ENCODE measurements at places on chromosomes 7 and 10. TPM values are rescaled to one million over a fixed set of nuclear protein-coding genes. Genes with fewer than 3 reads are reported as not detected.

Gene CPA4
- polyA plus RNA-seq = not detected

DNA sequence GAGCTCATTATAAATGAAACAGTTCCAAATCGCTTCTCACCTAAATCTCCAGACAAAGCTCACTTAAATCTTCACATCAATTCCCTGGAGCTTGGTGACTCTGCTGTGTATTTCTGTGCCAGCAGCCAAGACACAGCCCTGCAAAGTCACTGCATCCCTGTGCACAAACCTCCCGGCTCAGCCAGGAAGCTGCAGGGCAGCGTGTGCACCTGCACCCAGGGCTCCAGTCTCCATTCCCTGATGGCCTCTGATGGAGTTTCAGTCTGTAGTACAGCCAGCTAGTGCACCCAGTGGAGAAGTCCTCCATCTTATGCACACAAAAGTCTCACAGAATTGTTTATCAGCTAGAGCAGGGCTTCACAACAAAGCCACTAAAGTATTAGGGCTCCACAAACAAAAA lies 51.1 kb upstream of the PRSS58 start:
- no peaks in the 10 kb centered on the region for H3K27me3 ChIP-seq
- H3K36me3 ChIP-seq = no peaks in the 10 kb centered on the region
- H3K4me1 ChIP-seq = no peaks in the 10 kb centered on the region
- DNase-seq = no peak

Gene CACNA2D1
- polyA plus RNA-seq = 3.5 TPM

GRCh38 chr7:28853834-28854749 lies 104.0 kb downstream of the TRIL start:
- no peaks in the 10 kb centered on the region for H3K36me3 ChIP-seq
- H3K4me1 ChIP-seq = no peaks in the 10 kb centered on the region
- H3K4me3 ChIP-seq = peak overlapping the region; percentile 42
- peak; percentile 88 for DNase-seq
- no peaks in the 10 kb centered on the region for H3K27me3 ChIP-seq

- H3K4me1 ChIP-seq = peaks cover 8% of the 10 kb centered on the region
- peak; percentile 62 for DNase-seq
Measured at GRCh38 chr7:29091715-29092114, 54.6 kb downstream of the CPVL start.

DNA sequence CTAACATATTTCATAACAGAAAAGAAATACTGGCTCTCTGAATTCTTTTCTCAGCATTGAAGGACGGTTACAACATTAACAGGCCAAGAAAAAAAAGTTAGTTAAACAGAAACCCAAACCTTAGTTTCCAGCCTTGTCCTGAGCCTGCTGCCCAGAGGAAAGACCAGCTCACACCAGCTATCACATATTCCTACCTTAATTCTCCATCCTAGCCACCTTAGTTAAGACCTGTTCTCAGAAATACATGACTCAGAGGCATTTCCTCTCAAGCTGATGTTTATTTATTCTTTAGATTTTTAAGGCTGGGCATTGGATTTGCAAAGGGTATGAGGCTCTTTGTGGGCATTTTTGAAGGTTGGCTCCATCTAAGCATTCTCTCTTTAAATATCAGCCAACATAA lies 34.3 kb upstream of the ADAM12 start:
- H3K27ac ChIP-seq = no peak overlapping the region
- no peak overlapping the region for H3K4me3 ChIP-seq
- H3K36me3 ChIP-seq = no peaks in the 10 kb centered on the region
- H3K4me1 ChIP-seq = peaks cover 2% of the 10 kb centered on the region

GRCh38 chr7:19470031-19470430 lies 238.8 kb downstream of the POLR1F start:
- no peaks in the 10 kb centered on the region for H3K36me3 ChIP-seq
- H3K27ac ChIP-seq = no peak overlapping the region
- no peak overlapping the region for H3K4me3 ChIP-seq
- peak; percentile 61 for DNase-seq
- H3K4me1 ChIP-seq = no peaks in the 10 kb centered on the region

DNA sequence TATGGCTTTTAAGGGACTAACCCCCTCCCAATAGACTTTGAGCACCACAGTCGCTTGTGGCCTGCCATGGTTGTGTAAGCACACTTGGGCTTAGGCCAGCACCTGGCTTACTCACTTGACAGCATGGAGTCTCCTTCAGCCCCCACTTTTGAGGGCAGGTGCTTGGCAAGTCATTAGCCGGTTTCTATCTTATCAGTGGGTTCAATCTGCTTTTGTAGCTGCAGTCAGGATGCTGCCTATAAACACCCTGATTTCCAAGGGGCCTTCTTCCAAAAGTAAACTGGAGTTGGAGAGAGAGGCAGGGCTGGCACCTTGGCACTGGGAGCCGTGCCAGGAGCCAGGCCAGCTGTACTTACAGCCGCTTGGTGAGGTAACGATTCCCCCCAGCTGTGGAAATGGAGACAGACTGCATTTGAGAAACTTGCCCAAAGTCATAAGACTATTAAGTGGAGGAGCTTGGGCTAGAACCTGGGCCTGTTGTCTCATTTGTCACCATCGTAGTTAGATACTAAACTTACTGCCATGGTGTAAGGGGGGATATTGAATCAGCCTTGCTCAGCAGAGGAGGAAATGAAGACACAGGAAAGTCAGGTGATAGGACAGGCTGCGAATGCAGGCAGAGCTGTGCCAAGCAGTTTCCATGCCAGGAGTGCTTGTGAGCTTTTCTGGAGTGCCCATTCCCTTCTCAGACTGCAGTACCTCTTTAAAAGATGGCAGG lies 92.2 kb upstream of the EFCAB10 start:
- no peaks in the 10 kb centered on the region for H3K27me3 ChIP-seq
- no peaks in the 10 kb centered on the region for H3K36me3 ChIP-seq
- H3K4me3 ChIP-seq = peak overlapping the region; percentile 4
- H3K27ac ChIP-seq = peak overlapping the region; percentile 20

- peak overlapping the region; percentile 94 for H3K4me3 ChIP-seq
- no peaks in the 10 kb centered on the region for H3K36me3 ChIP-seq
- H3K27ac ChIP-seq = peak overlapping the region; percentile 86
- DNase-seq = peak; percentile 77
Measured at GRCh38 chr7:138460649-138461607, 869 bp downstream of the TRIM24 start.

GRCh38 chr10:122308417-122309141 lies 37.5 kb downstream of the BTBD16 start:
- H3K4me3 ChIP-seq = no peak overlapping the region
- H3K27me3 ChIP-seq = no peaks in the 10 kb centered on the region
- no peak for DNase-seq
- H3K4me1 ChIP-seq = peaks cover 8% of the 10 kb centered on the region
- H3K36me3 ChIP-seq = no peaks in the 10 kb centered on the region

- peak; percentile 90 for DNase-seq
- H3K36me3 ChIP-seq = no peaks in the 10 kb centered on the region
- peaks cover 13% of the 10 kb centered on the region for H3K4me1 ChIP-seq
- peak within 1 kb of the TSS; percentile 84 for H3K4me3 ChIP-seq
- H3K27me3 ChIP-seq = no peaks in the 10 kb centered on the region
- H3K27ac ChIP-seq = peak within 1 kb of the TSS; percentile 90
Measured at GRCh38 chr7:148698397-148699023, at the start of gene CUL1. TSS of gene CUL1 (plus strand) at chr7:148698903. CDS start at chr7:148730123, 31,220 bp downstream.

GRCh38 chr7:45670227-45670626 lies 96.1 kb downstream of the ADCY1 start:
- no peak overlapping the region for H3K4me3 ChIP-seq
- no peak for DNase-seq
- H3K27me3 ChIP-seq = no peaks in the 10 kb centered on the region
- no peaks in the 10 kb centered on the region for H3K36me3 ChIP-seq
- H3K27ac ChIP-seq = no peak overlapping the region
- no peaks in the 10 kb centered on the region for H3K4me1 ChIP-seq

Gene PITX3
- polyA plus RNA-seq = 0.39 TPM

Gene HOGA1
- 100 TPM for polyA plus RNA-seq

DNA sequence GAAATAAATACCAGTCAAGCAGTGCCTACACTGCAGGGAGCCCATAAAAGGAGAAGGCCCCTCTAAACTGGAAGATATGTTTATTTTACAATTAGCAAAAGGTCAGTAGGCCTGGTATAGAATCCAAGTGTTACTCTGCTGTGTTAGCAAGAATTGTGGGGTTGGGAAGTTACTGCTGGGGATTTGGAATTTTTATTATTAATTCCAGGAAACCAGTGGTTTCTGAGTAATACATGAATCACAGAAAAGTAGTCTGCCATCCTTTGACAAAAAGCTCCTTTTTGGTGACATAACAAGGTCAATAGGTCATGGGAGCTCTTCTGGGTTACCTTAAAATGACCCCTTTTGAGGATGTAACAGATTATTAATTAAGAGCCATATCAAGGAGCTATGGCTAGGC lies 67.4 kb downstream of the ZNF92 start:
- no peaks in the 10 kb centered on the region for H3K27me3 ChIP-seq
- no peak for DNase-seq
- H3K4me3 ChIP-seq = no peak overlapping the region

GRCh38 chr7:50663396-50664102 lies 98.3 kb upstream of the DDC start:
- no peak overlapping the region for H3K4me3 ChIP-seq
- H3K4me1 ChIP-seq = no peaks in the 10 kb centered on the region
- no peak overlapping the region for H3K27ac ChIP-seq
- DNase-seq = no peak
- peaks cover 7% of the 10 kb centered on the region for H3K36me3 ChIP-seq
- no peaks in the 10 kb centered on the region for H3K27me3 ChIP-seq

GRCh38 chr7:111718886-111719285 lies 156.6 kb upstream of the IMMP2L start:
- no peak overlapping the region for H3K4me3 ChIP-seq
- H3K4me1 ChIP-seq = no peaks in the 10 kb centered on the region
- no peak for DNase-seq
- no peaks in the 10 kb centered on the region for H3K27me3 ChIP-seq

DNA sequence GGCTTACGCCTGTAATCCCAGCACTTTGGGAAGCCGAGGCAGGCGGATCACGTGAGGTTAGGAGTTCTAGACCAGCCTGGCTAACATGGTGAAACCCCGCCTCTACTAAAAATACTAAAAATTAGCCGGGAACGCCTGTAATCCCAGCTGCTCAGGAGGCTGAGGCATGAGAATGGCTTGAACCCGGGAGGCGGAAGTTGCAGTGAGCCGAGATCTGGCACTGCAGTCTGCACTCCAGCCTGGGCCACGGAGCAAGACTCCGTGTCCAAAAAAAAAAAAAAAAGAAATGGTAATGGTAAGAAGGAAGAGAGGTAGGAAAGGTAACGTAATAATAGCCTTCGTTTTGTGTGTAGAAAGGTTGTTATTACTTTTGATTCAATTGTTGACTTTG lies 1.2 kb downstream of the HSPA14 start:
- H3K27ac ChIP-seq = no peak overlapping the region
- peaks cover 12% of the 10 kb centered on the region for H3K4me1 ChIP-seq
- peak overlapping the region; percentile 87 for H3K4me3 ChIP-seq
- H3K27me3 ChIP-seq = no peaks in the 10 kb centered on the region
- H3K36me3 ChIP-seq = peaks cover 7% of the 10 kb centered on the region

Gene BMS1
- 6.0 TPM for polyA plus RNA-seq

- H3K27me3 ChIP-seq = no peaks in the 10 kb centered on the region
- no peaks in the 10 kb centered on the region for H3K4me1 ChIP-seq
- DNase-seq = no peak
- no peak overlapping the region for H3K4me3 ChIP-seq
Measured at GRCh38 chr7:106626376-106627164, 34.4 kb downstream of the CCDC71L start.

Gene LMBR1
- 19.6 TPM for polyA plus RNA-seq

DNA sequence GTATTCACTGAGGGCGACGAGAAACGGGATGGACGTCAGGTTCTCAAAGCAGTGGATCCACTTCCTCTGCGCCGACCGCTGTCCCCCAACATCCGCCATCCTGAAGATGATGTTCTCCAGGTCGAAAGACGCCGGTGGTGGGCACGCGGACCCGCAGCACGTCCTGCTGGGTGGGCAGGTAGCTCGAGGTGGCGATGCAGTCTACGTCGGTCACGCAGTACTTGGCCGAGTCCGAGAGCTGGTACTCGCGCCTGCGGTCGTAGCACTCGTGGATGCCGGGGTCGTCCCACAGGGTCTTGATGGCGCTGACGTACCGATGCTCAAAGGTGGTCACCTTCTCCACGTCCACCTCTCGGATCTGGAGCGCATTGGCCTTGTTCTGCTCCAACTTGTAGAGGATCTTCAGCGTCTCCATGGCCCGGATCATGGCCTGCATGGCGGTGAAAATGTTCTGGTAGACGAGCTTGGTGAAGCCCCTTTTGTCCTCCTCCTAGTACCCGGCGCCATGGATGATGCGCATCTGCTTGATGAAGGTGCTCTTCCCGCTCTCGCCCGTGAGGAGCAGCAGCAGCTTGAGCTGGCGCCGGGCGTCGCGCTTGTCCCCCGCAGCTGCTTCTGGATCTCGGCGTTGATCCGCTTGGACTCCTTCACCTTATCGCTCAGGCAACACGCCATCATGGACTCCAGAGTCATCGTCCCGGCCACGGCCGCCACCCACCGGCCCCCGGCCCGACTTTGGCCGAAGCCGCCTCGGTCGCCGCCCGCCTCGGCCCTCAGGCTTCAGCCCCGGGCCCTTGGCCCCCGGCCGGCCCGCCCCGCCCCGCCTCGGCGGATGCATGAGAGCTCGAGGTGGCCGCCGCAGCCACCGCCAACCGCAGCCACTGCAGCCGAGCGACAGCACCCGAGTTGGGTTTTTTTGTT lies 122.9 kb upstream of the KCTD7 start:
- no peak overlapping the region for H3K4me3 ChIP-seq
- no peaks in the 10 kb centered on the region for H3K36me3 ChIP-seq
- H3K27ac ChIP-seq = no peak overlapping the region

DNA sequence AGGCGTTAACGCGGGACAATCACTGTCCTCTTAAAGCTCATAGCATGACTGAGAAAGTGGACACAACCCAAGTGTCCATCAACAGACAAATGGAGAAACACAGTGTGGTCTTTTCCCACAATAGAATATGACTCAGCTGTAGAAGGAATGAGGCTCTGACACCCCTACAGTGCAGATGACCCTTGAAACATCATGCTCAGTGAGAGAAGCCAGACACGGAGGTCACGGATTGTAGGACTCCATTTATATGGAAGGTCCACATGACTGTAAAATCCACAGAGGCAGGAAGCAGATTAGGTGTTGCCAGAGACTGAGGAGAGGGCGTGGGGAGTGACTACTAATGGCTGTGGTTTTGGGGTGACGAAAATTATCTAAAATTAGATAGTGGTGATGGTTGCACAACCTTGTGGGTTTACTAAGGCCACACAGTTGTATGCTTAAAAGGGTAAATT lies 6.1 kb upstream of the NCAPG2 start:
- H3K27ac ChIP-seq = no peak overlapping the region
- no peak overlapping the region for H3K4me3 ChIP-seq
- no peaks in the 10 kb centered on the region for H3K36me3 ChIP-seq
- H3K4me1 ChIP-seq = no peaks in the 10 kb centered on the region
- no peaks in the 10 kb centered on the region for H3K27me3 ChIP-seq

Gene ITGA8
- 10.8 TPM for polyA plus RNA-seq

Gene PIK3CG
- polyA plus RNA-seq = 0.15 TPM

GRCh38 chr7:26153823-26154783 lies 2.1 kb downstream of the NFE2L3 start:
- H3K27me3 ChIP-seq = peaks cover 4% of the 10 kb centered on the region
- DNase-seq = no peak
- H3K36me3 ChIP-seq = no peaks in the 10 kb centered on the region
- H3K4me1 ChIP-seq = peaks cover 3% of the 10 kb centered on the region
- no peak overlapping the region for H3K4me3 ChIP-seq

Gene TDRD1
- not detected for polyA plus RNA-seq

Data from kidney (tissue), 22 donors.